Skeletal muscle cell (primary cell): ENCODE measurements at places on chromosomes 3 and 15.

DNA sequence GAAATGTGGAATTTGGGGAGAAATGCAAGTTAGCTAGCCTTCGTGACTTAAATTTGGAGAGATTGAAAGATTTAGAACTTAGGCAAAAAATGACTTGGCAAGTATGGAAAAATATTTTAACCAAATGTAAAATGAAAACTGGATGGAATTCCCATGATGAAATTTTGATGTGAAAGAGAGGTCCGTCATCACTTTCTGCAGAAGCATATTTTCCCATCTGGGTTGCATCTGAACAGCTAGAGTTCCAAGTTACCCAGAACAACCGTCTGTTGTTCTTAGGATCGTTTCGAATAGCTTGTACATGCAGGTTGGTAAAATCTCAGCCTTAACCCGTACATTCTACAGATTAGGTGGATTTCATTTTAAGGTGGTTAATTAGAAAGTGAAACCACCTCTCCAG lies 136.3 kb downstream of the GHSR start:
- no peak for DNase-seq

GRCh38 chr3:133941415-133941821 lies 45.7 kb upstream of the RAB6B start:
- no peak for DNase-seq

DNA sequence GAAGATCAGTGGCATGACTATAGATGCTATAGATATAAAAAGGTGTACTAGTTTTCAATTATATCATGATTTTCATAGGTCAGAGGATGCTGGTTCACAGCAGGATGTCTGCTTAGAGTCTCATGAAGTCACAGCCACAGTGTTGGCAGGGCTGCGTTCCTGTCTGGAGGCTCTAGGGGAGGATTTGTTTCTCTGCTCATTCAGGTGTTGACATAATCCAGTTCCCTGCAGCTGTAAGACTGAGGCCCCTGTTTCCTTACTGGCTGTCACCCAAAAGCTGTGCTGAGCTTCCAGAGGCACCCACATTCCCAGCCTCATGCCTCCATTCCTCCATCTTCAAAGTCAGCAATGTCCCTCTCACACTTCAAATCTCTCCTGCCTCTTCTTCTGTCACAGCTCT lies 170.7 kb downstream of the OCA2 start:
- DNase-seq, result no peak

DNA sequence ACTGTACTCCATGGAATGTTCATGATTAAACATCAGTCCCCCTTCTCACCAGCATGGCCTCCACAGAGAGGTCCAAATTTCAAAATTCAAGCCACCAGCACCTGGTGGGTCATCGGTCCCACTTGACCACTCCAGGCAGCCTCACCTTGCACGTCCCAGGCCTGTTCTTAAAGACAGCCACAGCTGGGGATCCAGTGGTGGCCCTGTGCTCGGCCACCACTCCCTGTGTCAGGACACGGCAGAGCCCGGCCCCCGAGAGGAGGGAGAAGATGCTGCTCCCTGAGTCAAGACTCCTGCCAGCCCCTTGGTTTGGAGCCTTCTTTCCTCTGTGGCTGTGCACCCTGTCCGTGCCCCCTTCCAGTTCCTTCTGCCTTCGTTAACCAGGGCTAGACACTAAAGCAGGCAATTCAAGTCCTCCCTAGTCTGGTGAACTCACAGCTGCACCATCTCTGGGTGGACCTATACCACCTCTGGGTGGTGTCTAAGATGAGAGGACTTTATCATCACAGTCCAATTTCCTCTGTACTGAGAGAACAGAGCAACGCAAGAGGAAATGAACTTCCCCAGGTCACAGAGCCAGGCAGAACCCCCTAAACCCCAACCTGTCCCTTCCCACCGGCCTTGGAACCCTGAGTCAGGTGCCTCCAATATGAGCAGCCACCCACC lies 97.1 kb downstream of the MEGF11 start:
- no peak for DNase-seq

GRCh38 chr3:110126065-110126464 lies 788.7 kb upstream of the DPPA4 start:
- no peak for DNase-seq

DNA sequence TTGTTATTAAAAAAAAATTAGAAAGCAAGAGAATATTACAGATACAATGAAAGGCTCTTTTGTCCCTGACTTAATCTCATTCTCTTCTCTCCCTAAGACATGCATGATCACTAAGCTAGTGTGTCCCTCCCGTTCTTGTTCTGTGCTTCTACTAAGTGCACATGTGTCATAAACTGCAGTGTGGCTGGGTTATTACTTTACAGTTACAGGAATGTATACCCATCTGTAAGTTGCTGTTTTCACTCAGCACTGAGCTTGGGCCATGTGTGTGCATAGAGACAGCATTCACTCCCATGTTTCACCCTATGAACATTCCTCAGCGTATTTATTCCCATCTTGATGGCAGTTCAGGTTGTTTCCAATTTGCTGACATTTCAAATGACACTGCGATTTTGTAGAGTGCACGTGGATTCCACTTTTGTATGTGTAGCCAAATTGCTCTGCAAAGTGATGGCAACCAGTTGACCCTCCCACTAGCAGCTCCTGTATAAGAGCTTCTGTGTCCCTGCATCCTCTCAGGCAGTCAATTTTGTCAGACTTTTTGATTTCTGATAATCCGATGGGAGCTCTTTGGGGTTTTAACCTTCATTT lies 145.8 kb upstream of the UBE2E1 start:
- DNase-seq, result no peak

- no peak for DNase-seq
Observed at GRCh38 chr3:66572090-66572675, 71.4 kb upstream of the LRIG1 start.

- peak; percentile 90 for DNase-seq
Observed at GRCh38 chr3:152595975-152596821, 238.7 kb upstream of the P2RY1 start.

GRCh38 chr3:184791171-184791570 lies 20.8 kb upstream of the VPS8 start:
- DNase-seq, result no peak
